ENCODE measurements at places on chromosomes 5 and 9.

- no peak for DNase-seq
Measured at GRCh38 chr5:154813158-154813557, 37.2 kb downstream of the FAXDC2 start.

DNA sequence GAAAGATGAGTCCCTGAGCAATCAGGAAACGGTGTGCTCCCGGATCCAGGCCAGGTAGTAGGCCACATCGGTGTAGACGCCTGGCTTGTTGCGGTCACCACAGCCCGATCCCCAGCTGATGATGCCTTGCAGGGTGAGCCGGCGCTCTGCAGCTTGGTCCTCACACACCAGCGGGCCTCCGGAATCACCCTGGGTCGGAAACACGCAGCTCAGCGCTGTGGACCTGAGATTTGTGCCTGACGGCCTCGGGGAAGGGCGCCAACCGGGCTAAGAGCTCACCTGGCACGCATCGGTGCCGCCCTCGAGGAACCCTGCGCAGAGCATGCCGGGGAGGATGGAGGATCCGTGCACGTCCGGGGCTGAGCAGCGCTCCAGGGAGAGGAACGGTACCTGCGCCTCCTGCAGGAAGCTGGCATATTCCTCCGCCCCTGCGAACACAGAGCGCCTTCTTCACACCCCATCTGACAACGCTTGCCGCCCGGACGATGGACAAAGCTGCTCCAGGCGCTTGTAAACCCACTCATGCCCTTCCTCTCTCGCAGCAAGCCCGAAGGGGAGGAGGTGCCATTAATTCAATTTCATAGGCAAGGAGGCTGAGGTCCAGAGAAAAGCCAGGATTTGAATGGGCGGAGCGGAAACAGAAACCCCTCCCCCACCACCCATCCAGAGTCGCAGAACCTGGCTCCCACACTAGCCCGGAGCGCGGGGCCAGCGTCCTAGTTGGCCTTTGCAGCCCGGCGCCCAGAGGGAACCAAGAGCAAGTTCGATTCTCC is 2.0 kb upstream of the PFN3 start:
- no peak for DNase-seq

DNA sequence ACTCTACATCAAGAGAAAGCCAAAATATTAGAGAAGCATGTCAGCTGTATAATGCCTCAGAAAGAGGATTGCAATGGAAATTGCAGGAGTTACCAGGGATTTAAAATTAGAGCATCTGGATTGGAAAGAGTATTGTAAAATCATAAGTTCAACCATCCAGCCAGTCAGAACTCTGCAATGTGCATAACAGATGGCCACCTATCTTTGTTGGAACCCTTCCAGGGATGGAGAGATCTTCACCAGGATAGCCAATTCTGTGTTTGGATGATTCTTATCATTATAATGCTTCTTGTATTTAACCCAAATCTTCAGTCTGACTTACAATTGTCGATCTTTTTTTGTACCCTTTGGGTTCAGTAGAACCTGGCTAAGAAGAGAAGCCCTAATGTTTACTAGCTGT is 164.4 kb downstream of the TLR4 start:
- no peak for DNase-seq

DNA sequence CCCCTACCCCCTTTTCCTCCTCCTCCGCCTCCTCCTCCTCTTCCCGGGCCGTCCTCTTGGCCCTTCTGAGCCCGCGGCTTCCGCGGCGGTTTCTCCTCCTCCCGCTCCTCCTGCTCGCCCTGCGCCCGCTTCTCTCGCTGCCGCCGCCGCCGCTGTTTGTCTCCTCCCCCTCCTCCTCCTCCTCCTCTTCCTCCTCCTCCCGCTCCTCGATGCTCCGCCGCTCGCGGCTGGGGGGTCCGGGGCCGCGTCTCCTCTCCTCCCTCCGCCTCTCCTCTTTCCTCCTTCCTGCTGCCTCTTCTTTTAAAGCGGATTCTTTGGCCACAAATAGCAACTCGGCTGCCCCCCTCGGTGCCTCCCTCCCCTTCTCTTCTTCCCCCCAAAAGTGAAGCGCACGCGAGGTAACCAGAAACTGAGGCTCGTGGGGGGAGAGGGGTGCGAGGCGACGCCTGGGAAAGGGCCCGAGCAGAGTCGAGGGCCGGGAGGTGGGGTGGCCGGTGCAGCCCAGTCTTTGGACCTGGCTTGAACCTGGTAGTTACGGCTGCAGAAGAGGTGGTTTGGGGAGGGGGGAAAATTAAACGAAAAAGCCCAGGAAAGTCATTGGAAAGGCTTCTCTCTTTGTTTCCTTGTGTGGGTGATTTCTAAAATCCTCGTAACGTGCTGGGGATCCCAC is 1058.5 kb upstream of the DMAC1 start:
- no peak for DNase-seq

- no peak for DNase-seq
Measured at GRCh38 chr5:131523500-131524185, 111.4 kb downstream of the RAPGEF6 start.

DNA sequence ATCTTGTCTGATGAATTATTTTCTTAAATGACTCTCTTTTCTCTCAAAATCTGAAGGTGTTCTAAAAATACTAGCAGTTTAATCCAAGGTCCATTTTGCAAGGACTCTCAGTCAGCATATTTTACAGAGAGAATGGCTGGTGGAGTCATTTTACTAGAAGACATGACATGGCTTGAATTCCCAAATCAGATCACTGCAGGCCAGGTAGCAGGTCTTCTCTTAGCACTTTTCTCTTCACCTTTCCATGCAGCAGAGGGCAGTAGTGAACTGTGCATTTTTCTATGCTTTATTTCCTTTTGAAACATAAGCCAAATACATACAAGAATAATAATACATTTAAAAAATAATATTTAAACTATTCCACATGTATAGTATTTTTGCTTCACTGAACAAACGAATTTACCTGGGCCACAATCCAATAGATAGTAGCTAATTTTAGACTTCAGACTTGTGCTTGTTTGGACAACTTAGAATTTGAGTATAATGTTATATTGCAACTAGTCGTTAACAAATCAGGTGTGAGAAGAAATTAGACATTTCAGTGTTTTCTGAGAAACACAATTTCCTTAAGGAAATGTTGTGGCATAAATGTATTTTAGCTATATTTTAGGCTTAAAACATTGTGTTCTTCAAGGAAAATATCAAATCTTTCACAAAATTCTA is 289.4 kb upstream of the DAB2 start:
- DNase-seq, result peak; percentile 57

DNA sequence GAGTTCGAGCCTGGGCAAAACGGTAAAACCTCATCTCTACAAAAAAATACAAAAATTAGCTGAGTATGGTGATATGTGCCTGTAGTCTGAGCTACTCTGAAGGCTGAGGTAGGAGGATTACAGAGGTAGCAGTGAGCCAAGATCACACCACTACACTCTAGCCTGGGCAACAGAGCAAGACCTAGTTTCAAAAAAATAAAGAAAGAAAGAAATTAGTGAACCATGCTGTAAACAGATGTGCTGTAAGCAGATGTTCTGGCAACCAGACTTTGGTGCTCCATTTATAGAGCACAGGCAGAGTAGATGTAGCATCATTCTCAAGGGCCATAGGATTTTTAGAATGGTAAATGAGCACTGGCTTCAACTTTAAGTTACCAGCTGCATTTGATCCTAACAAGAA is 115.4 kb downstream of the ST8SIA4 start:
- DNase-seq, result no peak

- DNase-seq, result no peak
Measured at GRCh38 chr5:78615697-78616096, 32.9 kb downstream of the LHFPL2 start.

GRCh38 chr5:157253547-157253946 is 12.4 kb upstream of the CYFIP2 start:
- peak; percentile 33 for DNase-seq

- DNase-seq, result no peak
Measured at GRCh38 chr5:1292139-1292538, 2.7 kb downstream of the TERT start.

DNA sequence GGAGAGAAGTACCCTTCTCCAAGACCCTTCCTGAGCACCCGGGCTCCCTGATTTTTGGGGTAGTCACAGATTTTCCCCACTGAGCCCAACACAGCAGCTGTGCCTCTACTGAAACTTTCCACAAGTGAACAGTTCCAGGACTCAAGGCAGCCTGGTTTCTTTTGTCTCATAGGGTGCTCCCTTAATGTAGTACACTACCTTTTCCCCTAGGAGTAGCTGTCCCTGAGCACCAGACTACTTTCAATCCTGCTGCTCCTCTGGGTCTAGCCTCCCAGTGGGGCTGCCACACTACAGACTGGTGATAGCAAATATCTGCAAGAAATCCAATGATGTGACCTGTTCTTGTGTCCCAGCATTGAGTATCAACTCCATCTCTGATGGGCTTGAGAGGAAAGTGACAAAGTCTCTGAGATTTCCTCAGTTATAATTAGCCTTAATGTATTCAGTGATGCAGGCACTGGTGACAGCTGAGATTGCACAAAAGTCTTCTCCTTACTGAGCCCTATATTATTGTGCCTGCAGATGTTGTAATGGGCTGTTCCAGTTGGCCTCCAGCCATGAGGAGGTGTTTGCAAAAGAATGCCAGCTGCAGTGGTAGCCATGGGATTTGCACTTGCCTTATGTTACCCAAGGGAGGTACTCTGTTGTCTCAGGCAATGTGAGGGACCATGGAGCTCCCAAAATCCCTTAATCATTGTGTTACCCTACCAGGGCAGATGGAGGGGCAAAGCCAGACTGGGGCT is 1802.5 kb downstream of the EFNA5 start:
- DNase-seq, result no peak
